ENCODE measurements at places on chromosomes 1 and 21.

DNA sequence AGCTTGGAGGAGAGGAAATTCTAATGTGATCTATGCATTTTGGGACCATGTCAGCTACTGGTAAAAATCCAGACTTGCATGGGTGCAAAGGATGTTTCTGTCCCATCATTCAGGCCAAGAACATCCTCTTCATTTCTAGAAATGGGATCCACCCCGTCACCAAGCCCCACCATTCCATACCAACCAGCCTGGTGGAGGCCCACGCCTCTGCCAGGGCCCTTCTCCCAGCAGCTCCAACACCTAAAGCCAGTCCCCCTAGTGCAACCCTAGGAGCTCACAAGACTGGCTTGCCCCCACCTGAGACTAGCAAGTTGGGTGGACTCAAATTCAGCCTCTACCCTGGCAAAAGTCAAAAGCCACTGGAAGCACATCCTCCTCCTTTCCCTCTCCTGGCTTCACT is 1.9 kb downstream of the ARHGEF11 start:
- DNase-seq = no peak

GRCh38 chr1:24427545-24427862 is 11.9 kb downstream of the NIPAL3 start:
- DNase-seq = no peak

DNA sequence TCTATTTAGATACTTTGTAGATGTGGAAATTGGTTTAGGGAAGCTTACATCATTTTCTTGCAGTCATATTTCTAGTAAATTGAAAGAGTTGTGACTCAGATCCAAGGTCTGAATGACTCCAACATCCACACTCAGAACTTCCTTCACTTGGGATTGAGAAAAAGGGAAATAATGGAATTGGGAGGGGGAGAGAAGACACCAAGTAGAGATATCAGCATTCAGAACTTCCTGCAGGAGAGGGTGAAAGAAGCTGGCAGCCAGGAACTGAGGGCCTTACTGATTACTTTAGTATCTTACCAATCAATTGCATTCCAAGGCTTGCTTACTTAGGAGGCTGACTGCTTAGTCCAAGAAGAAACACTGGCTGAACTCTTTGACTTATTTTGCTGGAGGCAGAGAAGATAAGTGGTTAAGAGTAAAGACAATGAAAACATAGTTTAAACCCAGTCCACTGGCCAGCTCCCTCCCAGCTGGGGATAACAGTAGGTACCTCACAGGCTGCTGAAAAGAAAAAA is 21.7 kb downstream of the APP start:
- DNase-seq = no peak

DNA sequence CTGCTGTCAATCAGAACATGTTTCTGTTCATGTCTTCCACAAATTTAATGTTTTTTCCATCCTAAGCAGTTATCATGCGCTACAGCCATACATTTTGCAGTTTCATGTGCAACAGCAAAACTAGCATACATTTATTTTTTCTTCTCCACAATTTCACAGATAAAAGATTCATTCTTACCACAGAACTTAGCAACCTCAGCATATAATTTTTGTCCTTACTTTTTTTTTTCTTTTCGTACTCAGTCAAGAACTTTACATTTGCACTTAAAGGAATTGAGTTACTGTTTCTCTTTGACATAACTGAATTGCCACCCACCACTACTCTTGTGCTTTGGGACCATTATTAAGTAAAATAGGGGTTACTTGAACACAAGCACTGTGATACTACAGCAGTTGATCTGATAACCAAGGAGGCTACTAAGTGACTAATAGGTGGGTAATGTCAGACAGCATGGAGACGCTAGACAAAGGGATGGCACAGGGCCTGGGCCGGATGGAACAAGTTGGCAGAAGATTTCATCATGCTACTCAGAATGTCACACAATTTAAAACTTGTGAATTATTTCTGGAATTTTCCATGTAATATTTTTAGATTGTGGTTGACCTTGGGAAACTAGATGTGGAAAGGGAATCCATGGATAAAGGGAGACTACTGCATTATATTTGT is 50.2 kb upstream of the LHX8 start:
- DNase-seq = no peak

- DNase-seq = no peak
These were observed 26.0 kb downstream of the ROR1 start for GRCh38 chr1:63799820-63800219.

DNA sequence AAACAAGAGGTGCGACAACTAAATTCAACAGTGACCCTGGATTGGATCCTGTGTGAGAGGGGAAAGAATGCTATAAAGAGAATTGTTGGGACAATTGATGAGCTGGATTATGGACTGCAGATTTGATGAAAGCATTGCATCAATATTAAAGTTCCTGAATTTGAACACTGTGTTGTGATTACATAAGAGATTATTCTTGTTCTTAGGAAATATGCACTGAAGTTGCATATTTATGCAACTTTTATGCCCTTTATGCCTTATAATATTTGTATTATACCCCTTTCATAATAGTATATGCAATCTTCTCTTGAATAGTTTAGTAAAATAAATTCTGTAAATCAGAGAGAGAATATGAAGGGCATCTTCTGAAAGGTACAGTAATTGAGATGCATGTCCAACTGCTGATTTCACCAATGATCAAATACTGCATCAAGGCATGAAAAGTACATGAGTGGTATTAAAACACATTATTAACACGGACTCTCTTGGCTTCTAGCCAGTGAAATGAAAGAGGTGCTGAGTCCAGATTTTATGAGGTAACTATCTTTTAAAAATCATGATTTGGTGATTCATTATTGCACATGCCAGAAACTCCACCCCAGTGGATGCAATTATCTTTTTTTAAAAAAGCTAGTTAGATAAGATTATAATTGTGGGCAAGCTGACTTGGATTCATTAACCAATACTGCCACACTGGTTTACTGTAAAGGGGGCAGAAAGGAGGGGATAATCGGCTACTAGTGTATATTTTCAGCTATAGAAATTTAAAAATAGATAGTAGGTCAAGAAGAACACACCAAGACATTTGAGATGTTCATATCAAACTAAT is 19.9 kb upstream of the LPAR3 start:
- no peak for DNase-seq

DNA sequence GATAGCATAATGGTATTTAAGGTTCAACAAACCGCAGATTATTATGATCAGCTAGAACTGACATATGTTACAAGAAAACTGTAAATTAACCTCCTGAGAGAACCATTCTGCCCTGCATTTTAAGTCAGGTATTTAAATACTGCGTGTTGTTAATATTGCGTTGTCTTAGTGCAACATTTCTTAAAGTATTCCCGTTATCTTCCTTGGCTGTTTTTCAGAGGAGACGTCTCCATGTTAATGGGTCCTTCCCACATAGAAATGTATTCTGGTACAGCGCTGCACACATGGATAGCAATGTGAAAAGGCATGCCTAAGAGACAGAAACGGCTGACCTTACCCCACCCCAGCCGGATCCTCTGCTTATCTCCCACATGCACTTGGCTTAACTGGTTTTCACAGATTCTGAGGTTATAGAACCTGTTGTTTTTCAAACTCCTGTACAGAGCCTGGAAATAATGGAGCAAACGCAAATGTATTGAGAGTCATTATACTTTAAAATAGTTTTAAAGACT is 22.8 kb upstream of the DEGS1 start:
- no peak for DNase-seq

GRCh38 chr1:213987422-213987926 is 299 bp upstream of the PROX1 start:
- DNase-seq = peak; percentile 15

- no peak for DNase-seq
These were observed 48.6 kb downstream of the RPS6KA1 start for GRCh38 chr1:26578167-26578566.

DNA sequence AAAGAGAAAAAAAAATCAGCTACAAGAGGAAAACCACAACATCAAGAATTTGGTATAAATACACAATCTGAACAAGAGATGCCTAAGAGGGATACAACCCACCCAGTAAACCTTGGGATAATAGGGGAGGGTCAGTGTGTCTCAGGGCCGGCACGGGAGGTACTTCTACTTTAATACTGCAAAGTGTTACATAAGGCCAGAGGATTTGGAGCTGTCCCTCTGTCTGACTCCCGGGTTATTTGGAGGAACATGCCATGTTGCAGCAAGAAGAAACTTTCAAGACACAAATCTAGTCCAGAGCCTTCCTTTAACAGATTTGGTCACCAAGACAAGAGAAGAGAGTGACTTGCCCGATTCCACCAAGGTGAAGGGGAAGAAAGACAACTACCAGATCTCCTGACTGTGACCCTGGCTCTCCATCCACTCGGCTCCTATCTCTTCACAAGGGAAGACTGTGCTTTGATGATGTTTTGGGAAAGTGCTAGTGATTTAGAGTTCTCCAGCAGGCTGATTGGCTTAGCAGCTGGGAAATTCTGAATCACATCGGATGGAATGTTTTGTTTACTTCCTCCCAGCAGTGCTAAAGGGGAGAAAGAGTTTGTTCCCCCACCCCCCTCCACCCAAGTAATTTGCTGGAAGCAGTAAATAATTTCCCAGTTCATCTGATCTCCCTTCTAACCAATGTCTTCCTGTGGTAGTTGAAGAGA is 29.3 kb downstream of the SGIP1 start:
- DNase-seq = no peak

DNA sequence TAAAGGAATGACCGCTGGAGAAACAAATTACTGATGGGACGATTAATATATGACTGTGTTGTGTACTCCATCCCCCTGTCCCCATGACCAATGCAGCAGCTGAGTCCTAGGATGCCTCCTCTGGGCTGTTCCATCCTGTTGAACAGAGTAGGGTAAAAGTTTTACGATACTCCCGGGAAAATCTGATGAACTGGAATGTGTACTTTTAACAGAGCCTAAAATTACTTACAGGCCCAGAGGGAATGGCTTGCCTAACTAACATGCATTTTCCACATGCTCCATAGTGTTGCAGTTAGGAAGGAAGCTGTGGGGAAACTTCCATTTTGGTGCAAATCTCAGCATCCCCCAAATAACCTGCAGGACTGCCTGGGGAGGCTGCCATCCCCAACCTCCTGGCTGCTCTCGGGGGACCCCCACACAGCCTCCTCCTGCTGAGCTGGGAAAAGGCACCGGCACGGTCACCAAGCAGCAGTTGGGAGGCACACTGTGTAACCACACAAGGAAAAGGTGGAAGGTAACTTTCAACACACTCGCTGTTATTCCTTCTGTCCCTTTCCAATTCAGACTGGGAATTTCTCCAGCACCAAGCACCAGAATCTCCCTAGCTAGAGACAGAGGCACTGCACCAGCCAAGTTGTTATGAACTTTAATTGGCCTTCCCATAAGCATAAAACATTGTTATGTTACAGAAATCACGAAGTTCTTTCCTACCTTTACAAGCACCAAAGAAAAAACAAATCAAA is 97.2 kb downstream of the BCAR3 start:
- no peak for DNase-seq

- no peak for DNase-seq
These were observed 98.6 kb upstream of the PLD5 start for GRCh38 chr1:242623119-242623518.

DNA sequence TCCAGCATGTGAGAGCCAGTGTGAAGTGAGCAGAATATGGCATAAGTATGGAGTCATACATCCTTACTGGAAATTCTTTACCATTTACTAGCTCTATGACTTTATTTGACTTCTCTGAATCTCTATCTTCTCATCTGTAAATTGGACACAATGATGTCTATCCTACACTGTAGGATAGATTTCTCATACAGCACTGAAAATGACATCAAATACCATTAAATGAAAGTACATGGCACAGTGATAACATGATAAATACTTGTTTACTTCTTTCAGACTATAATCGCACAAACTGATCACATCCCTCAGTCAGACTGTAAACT is 1.3 kb upstream of the CTTNBP2NL start:
- no peak for DNase-seq

DNA sequence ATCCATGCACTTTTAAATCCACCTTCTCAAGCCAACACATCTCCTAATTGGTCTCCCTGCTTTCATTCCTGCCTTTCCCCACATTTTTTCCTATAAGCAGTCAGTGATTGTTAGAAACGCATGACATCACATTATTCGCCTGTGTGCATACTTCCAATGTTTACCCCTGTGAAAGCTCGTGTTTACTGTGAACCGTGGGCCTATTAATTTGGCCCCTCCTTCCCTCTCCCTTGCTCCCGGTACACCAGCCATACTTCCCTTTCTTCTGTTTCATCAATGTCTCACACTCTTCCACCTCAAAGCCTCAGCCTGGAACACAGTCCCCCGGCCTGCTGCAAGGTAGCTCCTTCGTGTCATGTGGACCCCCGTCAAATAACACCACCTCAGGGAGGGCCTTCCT is 9.1 kb downstream of the MTOR start:
- no peak for DNase-seq

DNA sequence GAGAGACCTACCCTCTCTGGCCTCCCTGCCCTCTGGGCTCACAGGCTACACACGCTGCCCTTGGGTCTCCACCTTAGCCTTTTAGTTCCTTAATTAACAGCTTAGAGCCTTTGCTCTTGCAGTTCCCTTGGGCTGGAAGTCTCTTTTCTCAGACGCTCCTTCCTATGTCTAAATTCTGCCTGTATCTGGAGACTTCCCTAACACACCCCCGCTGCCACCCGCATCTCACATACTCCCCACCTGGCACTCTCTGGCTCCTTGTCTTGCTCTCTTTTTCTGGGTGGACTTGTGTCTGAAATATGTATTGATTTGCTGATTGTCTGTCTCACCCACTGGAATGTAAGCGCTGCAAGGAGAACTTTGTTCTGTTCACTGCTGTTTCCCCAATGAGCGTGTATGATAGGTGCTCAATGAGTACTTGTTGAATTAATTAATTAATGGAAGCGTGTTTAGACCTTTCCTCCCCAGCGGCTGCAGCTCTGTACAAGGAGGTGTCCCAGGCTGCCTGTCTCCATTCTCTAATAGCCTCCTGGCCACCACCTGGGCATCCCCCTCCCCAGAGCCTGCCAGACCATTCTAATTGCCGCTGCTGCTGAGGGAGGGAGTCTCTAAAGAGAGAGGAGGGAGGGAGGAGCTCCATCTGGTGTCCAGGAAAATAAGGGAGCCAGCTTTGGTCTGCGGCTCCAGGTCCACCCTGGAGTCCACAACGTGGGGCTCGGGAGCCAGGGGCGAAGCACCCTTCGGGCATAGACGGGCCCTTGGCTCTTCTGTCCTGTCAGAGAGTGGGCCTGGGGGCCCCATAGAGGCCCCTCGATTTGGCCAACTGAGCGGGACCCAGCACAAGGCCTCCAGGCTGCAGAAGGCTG is 95.4 kb downstream of the RNF220 start:
- no peak for DNase-seq
